ENCODE measurements at places on chromosomes 6 and 20. TPM values are rescaled to one million over a fixed set of nuclear protein-coding genes. Genes with fewer than 3 reads are reported as not detected.
A peak's percentile ranks its signal among the peaks of the same experiment; 100 is the strongest.

DNA sequence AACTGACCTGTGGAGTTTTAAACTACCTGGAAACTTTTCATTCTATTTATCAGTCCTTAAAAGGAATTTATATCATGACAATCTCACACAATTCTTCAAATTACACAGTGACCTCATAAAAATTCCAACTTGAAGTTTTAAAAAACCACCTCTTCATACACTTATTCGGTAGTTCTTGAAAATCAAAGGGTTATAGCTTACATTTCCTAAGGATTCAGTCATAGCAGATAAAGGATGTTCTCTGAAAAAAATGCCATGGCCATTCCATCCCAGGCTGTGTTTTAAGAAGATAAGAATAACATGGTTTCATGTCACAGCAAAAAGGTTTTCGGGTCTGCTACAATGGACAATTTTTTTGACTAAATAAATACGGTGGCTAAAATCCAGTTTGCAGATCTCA lies 41.2 kb downstream of the GOPC start:
- H3K36me3 ChIP-seq: no peaks in the 10 kb centered on the region
- no peaks in the 10 kb centered on the region for H3K4me1 ChIP-seq
- no peak for DNase-seq
- H3K4me3 ChIP-seq: no peak overlapping the region

- H3K27ac ChIP-seq: no peak overlapping the region
- H3K36me3 ChIP-seq: no peaks in the 10 kb centered on the region
- no peak overlapping the region for H3K4me3 ChIP-seq
Observed at GRCh38 chr20:62882426-62882825, 20.8 kb upstream of the TCFL5 start.

GRCh38 chr6:105874835-105875626 lies 211.1 kb upstream of the PRDM1 start:
- no peak overlapping the region for H3K27ac ChIP-seq
- H3K4me1 ChIP-seq: no peaks in the 10 kb centered on the region
- no peak overlapping the region for H3K4me3 ChIP-seq
- no peak for DNase-seq

The HLA-DPA1 gene
- 73.7 TPM for total RNA-seq

The CCN2 gene
- total RNA-seq: 120 TPM

GRCh38 chr6:493840-494239 lies 102.3 kb downstream of the IRF4 start:
- no peaks in the 10 kb centered on the region for H3K4me1 ChIP-seq
- no peaks in the 10 kb centered on the region for H3K36me3 ChIP-seq
- DNase-seq: no peak
- H3K4me3 ChIP-seq: no peak overlapping the region
- H3K27ac ChIP-seq: no peak overlapping the region

The SEC23B gene
- 127 TPM for total RNA-seq

- DNase-seq: no peak
- no peaks in the 10 kb centered on the region for H3K27me3 ChIP-seq
- no peaks in the 10 kb centered on the region for H3K4me1 ChIP-seq
- no peaks in the 10 kb centered on the region for H3K36me3 ChIP-seq
Observed at GRCh38 chr20:8212286-8212685, 80.2 kb downstream of the PLCB1 start.

- DNase-seq: peak; percentile 68
- no peaks in the 10 kb centered on the region for H3K36me3 ChIP-seq
- H3K27ac ChIP-seq: no peak overlapping the region
Observed at GRCh38 chr20:709423-709822, 33.8 kb upstream of the SCRT2 start.

GRCh38 chr6:72936766-72937559 lies 288.3 kb downstream of the KHDC1L start:
- no peaks in the 10 kb centered on the region for H3K27me3 ChIP-seq
- H3K27ac ChIP-seq: no peak overlapping the region
- DNase-seq: no peak

The SIRPB2 gene
- total RNA-seq: 3.2 TPM

DNA sequence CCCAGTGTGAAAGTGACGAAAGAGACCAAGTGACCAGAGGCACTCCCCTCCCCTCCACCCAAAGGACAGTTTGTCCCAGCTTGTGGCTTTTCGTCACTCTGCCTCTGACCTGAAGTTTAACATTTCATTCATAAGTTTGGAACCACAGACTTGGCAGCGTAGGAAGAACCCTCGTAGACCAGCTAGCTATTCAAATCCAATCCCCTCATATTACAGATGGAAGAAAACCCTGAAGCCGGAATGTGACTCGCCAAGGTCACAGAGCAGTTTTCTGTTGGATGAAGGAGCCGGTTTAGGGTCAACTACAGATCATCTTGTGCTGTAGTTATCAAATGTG lies 3.9 kb upstream of the SYS1 start:
- H3K4me3 ChIP-seq: no peak overlapping the region
- H3K27me3 ChIP-seq: no peaks in the 10 kb centered on the region
- H3K36me3 ChIP-seq: no peaks in the 10 kb centered on the region

The UNC5CL gene
- 1.6 TPM for total RNA-seq

DNA sequence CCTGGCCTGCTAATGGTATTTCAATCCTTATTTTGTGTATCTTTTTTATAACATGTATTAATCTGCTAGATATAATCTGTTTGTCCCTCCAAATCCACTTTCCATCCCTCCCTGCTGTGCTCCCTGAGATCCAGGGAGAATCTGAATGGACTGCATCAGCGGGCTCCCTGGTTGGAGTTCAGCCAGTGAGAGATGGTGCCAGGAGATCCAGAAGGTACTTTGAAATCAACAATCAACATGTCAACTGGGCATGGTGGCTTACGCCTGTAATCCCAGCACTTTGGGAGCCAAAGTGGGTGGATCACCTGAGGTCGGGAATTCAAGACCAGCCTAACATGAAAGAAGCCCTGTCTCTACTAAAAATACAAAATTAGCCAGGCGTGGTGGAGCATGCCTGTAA lies 4.4 kb downstream of the ATF6B start:
- no peak overlapping the region for H3K4me3 ChIP-seq
- no peak for DNase-seq
- H3K27ac ChIP-seq: no peak overlapping the region
- H3K36me3 ChIP-seq: peaks cover 12% of the 10 kb centered on the region
- H3K4me1 ChIP-seq: peaks cover 13% of the 10 kb centered on the region

GRCh38 chr6:100346828-100347227 lies 117.9 kb downstream of the SIM1 start:
- H3K36me3 ChIP-seq: no peaks in the 10 kb centered on the region
- no peak overlapping the region for H3K27ac ChIP-seq
- no peak for DNase-seq
- H3K4me1 ChIP-seq: no peaks in the 10 kb centered on the region
- no peaks in the 10 kb centered on the region for H3K27me3 ChIP-seq

DNA sequence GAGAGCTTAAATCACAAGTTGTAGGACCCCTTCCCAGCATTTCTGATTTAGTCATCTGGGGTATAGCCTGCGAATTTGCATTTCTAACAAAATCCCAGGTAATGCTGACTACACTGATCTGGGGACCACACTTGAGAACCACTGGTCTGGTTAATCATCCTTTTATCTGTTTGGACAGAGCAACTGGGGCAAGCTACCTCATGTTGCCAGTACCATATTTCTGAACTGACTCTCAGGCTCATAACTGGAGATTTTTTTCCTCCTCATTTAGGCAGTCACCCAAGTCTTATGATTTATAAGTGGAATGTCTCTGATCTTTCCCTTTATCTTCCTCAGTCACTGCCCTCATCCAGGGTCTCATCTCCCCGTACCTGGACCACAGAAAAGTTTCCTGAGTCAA lies 12.0 kb upstream of the GTF3C6 start:
- no peak overlapping the region for H3K4me3 ChIP-seq
- no peaks in the 10 kb centered on the region for H3K4me1 ChIP-seq
- no peaks in the 10 kb centered on the region for H3K36me3 ChIP-seq
- no peak for DNase-seq

The SHLD1 gene
- 6.4 TPM for total RNA-seq

DNA sequence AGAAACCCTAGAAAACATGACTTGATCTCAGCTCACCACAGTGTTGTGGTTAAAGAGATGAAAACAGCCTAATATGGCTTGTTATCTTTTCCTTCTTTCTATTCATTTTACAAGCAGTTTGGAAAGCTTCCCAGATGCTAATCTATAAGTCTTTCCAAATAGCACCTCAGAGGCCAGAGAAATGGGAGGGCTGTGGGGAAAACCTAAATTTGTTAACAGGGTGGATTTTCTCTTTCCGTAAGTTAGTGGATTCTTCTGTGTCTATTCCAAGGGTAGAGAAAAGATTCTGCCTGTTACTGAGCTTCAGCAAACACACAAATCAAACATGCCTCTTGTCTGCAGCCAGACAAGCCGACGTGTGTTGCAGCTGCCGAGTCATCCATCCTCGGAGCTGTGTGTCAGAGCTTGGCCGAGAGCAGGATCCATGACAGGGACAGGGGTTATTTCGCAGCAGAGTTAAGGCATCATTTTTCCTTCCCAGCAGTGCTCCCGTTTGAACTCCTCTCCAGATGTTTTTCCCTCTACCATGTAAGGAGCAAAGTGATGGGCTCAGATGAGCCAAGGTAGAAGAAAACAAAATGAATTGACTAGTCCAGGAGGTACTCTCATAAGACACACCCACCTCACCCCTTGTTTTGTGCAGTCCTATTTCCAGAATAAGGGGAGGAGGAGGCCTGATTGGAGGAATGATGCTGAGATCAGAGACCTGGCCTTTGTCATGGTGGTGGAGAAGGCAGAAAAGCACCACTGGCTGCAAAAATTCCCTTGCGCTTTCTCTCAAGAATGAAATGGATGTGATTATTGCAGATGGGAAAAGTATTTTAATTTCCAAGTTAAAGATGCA lies 560.0 kb downstream of the C6orf118 start:
- H3K4me3 ChIP-seq: no peak overlapping the region
- no peaks in the 10 kb centered on the region for H3K27me3 ChIP-seq
- H3K36me3 ChIP-seq: no peaks in the 10 kb centered on the region
- no peak for DNase-seq

GRCh38 chr20:63497138-63497945 lies 1.5 kb downstream of the EEF1A2 start:
- H3K36me3 ChIP-seq: no peaks in the 10 kb centered on the region
- H3K4me3 ChIP-seq: no peak overlapping the region
- no peaks in the 10 kb centered on the region for H3K27me3 ChIP-seq
- H3K27ac ChIP-seq: no peak overlapping the region
- H3K4me1 ChIP-seq: no peaks in the 10 kb centered on the region
- no peak for DNase-seq

GRCh38 chr6:40232698-40233097 lies 298.4 kb upstream of the MOCS1 start:
- H3K36me3 ChIP-seq: no peaks in the 10 kb centered on the region
- DNase-seq: no peak
- no peak overlapping the region for H3K27ac ChIP-seq
- no peak overlapping the region for H3K4me3 ChIP-seq
- H3K4me1 ChIP-seq: no peaks in the 10 kb centered on the region
- H3K27me3 ChIP-seq: peaks cover 3% of the 10 kb centered on the region

DNA sequence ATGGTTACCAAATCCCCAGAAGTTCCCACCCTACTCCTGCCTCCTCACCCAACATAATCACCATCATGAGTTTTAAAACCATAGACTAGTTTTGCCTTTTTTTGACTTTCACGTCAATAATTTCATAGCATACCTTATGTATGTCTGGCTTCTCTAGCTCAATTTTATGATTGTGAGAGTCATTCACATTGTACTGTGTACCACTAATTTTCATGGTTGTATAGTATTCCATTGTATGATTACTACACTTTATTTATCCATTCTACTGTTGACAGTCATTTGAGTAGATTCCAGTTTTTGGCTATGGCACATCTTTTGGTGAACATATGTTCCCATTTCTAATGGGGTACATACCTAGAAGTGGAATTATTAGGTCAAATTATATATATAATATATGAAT lies 195.3 kb upstream of the TCF21 start:
- no peaks in the 10 kb centered on the region for H3K36me3 ChIP-seq
- H3K4me3 ChIP-seq: no peak overlapping the region
- no peak overlapping the region for H3K27ac ChIP-seq
- H3K27me3 ChIP-seq: no peaks in the 10 kb centered on the region
- DNase-seq: no peak

- H3K27me3 ChIP-seq: no peaks in the 10 kb centered on the region
- no peak for DNase-seq
- no peaks in the 10 kb centered on the region for H3K36me3 ChIP-seq
- no peak overlapping the region for H3K4me3 ChIP-seq
- H3K27ac ChIP-seq: no peak overlapping the region
Observed at GRCh38 chr20:5862703-5863039, 87.7 kb downstream of the TRMT6 start.

DNA sequence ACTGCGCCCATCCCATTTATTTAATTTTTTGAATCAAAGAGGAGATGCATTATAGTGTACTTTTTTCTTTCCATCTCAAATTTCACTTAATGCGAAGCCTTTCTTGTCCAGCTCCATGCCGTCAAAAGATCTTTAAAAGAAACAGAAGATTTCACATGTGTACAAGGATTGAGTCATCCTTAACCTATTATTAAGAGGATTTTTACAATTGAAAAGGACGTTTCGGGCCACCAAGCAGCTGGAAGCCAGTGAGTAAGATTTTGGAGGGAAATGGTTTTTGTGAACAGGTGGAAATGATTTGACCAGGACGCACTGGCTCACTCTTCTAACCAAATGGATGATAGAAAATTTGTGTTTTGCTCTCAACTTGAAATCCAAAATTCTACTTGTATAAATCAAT lies 15.1 kb upstream of the CCDC170 start:
- H3K36me3 ChIP-seq: no peaks in the 10 kb centered on the region
- no peak for DNase-seq
- no peaks in the 10 kb centered on the region for H3K27me3 ChIP-seq
- H3K4me1 ChIP-seq: no peaks in the 10 kb centered on the region
- H3K27ac ChIP-seq: no peak overlapping the region

The SAMD10 gene
- total RNA-seq: 6.0 TPM

DNA sequence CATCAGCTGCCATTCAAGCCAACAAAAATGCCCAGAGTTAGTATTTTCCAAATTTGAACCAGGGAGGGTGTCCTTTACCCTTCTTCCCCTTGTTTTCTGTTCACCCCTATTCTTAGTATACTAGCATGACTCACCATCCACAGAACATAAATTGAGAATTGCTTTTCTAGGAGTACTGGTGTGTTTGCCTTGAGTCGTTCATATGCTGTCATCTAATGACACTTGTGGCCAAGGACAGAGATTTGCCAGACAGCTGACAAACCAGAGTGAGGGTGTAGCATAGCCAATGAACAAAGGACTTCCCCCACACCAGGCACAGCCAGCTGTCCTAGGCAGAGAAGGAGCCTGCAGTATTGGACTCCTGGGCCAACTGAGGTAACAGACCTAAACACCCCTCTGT lies 62.2 kb downstream of the FILIP1 start:
- no peak for DNase-seq
- H3K36me3 ChIP-seq: no peaks in the 10 kb centered on the region
- H3K27ac ChIP-seq: no peak overlapping the region
- H3K4me3 ChIP-seq: no peak overlapping the region
- H3K27me3 ChIP-seq: no peaks in the 10 kb centered on the region

The IP6K3 gene
- 2.5 TPM for total RNA-seq

The LTV1 gene
- total RNA-seq: 7.8 TPM

The CDH26 gene
- 30.6 TPM for total RNA-seq

- H3K4me1 ChIP-seq: peaks cover 7% of the 10 kb centered on the region
- no peaks in the 10 kb centered on the region for H3K27me3 ChIP-seq
- no peaks in the 10 kb centered on the region for H3K36me3 ChIP-seq
- H3K27ac ChIP-seq: peak overlapping the region; percentile 44
- H3K4me3 ChIP-seq: no peak overlapping the region
Observed at GRCh38 chr6:144349690-144350527, 64.8 kb downstream of the UTRN start.

Measured in prostate gland (tissue), 2 donors.